Esophagus squamous epithelium (tissue), 5 donors: ENCODE measurements at places on chromosomes 16 and 17.

DNA sequence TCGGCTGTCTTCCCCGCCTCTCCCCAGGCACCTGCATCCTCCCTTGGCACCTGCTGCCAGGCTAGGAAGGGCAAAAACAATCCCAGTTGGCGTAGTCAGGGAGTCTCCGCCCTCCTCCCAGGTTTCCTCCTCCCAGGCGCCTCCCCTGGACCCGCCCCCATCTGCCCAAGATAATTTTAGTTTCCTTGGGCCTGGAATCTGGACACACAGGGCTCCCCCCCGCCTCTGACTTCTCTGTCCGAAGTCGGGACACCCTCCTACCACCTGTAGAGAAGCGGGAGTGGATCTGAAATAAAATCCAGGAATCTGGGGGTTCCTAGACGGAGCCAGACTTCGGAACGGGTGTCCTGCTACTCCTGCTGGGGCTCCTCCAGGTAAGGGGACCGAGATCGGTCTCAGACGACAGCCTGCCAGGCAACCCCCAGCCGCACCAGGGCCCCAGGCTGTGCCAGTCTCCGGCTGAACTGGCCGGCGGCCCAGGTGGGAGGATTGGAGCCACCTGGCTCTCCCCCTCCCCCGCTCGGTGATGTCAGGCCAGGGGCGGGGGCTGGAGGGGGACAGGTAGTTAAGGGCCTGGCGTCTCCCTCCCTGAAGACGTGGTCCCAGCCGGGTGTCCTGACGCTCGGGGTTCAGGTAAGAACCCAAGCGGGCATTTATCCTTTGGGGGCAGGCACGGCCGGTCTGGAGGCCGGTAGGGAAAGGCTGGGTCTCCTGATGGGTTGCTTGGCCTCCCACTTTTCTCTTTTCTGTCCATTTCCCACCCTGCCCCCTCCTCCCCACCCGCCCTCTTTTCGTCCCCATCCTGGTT lies at the start of gene GRB7:
Gene GRB7, plus strand, starts transcription at position 179 of the 808 bp plus-strand sequence. CDS start 4,364 bp downstream, outside the sequence.
- DNase-seq = no peak

DNA sequence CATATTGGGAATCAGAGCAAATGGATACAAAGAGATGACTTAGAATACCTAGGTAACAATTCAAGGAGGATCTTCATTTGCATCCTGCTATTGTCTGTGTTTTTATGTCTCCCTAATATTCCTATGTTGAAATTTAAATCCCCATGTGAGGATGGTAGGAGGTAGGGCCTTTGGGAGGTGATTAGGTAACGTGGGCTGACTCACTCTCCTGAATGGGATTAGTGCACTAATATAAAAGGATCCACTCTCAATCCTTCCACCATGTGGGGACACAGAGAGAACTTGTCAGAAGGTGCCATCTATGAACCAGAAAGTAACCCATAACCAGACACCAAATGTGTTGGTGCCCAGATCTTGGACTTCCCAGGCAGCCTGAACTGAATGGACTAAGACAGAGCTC lies 83.4 kb downstream of the CDH8 start:
- no peak for DNase-seq

- DNase-seq = no peak
These were observed 11.5 kb upstream of the FOXJ1 start for GRCh38 chr17:76152591-76152990.

DNA sequence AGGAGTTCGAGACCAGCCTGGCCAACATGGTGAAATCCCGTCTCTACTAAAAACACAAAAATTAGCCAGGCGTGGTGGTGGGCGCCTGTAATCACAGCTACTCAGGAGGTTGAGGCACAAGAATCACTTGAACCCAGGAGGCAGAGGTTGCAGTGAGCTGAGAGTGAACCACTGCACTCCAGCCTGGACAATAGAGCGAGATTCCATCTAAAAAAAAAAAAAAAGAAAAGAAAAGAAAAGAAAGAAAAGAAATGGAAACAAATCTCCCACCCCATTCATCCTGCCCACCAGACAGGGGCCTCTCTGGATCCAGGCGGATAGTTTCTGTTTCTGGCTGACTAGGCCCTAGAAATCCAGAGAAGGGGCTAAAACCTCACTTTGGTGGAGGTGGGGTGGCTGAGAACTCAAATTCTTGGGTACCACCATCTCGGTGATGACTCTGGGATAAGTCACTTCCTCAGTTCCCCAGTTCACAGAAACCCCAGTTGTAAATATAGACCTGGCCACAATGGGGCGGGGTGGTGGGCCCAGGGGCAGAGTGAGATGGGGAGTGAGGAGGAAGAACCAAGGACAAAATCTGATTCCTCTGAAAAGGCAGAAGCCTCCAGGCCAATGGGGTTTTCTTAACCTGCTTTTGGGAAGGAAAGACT lies 22.2 kb downstream of the SOCS1 start:
- DNase-seq = no peak

GRCh38 chr17:41556306-41556705 lies 15.6 kb downstream of the KRT9 start:
- no peak for DNase-seq

GRCh38 chr17:74987909-74988711 lies 678 bp downstream of the CDR2L start:
- no peak for DNase-seq

DNA sequence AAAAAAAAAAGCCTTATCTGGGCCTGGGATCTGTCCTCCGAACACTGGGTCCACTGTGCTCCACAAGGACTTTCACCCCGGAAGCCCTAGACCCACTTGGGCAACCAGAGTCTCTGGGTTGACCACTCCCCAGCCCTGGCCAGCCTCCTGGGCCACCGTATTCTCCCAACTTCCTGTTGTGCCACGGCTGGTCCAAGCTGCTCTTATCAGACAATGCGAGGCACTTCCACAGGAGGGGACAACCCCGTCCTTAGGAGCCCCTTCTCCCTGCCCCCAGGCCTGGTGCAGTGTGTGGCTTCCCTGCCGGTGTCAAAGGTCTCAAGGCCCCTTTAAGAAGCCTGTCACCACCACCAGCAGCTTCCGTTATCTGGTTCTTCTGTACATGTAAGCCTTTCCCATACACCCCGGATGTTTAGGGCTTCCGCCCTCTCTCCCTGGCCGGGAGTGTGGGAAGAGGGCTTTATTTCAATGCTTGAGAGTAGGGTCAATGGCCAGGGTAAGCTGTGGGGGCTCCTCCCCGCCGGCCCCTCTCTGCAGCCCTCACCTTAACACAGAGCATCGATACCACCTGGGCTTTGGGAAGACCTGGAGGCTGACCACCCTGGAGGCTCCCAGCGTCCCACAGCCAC lies 313.0 kb downstream of the SEC14L1 start:
- DNase-seq = no peak

GRCh38 chr17:31472137-31472536 lies 80.7 kb downstream of the RAB11FIP4 start:
- DNase-seq = no peak

DNA sequence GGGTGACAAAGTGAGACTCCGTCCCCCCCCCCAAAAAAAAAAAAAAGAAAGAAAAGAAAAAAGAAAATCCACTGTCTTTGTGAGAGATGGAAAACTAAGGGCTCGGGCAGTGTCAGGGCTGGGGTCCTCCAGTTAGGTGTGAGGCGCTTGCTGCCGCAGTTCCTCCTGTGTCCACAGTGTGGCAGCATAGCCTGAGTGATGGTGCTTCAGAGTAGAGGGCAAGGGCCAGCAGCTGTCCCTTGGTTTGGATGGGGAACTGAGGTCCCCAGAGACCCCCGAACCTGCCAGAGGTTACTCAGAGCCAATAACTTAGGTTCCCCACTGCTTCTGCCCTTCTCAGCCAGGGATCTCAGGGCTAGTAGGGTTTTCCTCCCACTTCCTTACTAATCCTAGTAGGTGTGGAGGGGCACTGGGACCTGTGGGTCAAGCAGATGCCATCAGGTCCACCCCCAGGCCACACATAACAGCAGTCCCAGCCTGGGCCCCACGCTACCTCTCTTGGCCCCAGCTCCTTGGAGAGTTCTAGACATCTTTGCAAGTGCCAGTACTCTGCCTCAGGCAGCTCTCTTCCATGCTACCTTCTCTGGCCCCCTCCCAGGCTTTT lies 7.9 kb upstream of the LLGL1 start:
- no peak for DNase-seq

DNA sequence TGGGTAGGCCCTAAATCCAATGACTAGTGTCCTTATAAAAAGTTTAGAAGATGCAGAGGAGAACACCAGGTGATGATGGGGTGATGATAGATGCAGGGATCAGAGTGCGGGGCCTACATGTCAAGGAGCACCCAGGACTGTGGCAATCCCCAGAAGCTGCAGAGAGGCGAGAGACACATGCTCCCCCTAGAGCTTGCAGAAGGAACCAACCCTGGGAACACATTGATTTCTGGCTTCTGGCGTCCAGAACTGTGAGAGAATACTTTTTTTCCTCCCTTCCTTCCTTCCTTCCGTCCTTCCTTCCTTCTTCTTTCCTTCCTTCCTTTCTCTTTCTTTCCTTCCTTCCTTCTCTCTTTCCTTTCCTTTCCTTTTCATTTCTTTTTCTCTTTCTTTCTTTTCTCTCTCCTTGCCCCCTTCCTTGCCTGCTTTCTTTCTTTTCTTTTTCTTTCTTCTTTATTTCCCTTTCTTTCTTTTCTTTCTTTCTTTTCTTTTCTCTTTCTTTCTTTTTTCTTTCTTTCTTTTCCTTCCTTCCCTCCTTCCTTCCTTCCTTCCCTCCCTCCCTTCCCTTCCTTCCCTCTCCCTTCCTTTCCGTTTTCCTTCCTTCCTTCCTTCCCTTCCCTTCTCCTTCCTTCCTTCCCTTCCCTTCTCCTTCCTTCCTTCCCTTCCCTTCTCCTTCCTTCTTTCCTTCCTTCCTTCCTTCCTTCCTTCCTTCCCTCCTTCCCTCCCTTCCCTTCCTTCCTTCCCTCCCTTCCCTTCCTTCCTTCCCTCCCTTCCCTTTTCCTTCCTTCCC lies 134.3 kb downstream of the HAPSTR1 start:
- no peak for DNase-seq

DNA sequence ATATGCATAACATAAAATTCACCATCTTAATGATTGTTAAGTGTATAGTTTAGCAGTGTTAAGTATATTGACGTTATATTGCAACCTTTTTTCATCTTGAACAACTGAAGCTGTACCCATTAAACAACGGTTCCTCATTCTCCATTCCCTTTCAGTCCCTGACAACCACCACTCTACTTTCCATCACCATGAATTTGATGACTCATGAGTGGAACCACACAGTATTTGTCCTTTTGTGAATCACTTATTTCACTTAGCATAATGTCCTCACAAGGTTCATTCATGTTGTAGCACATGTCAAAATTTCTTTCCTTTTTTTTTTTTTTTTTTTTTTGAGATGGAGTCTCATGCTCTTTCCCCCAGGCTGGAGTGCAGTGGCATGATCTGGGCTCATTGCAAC lies 46.0 kb downstream of the HOXB1 start:
- no peak for DNase-seq

DNA sequence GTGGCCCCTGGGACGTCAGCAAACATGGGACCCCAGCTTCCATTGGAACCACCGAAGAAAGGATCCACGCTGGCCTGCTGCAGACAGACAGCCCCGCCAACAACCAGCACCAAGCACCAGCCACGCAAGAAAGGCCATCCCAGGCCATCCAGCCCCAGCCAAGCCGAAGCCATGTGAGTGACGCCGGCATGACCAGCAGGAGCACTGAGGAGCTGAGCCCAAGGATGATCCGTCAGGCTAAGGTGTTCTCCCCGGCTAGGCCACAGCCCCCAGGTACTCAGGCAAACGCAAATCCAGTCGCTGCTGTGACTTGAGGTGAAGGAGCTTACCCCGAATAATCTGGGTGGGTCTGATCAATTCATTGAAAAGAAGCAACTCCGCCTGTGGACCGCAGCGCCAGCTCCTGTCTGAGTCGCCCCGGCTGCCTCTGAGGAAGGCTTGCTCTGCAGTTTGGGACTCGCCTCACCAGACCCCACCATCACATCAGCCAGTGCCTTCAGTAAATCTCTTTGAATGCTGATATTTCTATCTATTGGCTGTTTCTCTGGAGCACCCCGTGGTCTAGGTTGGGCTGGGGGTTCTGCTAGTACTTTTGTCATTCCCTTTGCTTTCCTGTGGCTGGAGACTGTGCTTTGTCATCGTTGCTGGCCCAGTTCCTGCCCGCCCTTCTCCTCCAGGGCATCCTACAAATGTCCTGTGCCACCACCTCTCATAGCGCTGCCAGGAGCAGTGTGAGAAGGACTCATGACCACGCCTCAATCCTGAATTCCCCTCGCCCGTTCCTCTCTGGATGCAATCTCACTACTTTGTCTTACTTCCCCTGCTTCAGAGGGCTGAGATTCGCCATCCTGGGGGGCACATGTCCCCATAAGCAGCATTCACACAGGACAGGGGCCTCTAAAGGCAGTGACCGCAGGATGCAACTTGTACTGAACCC lies 8.1 kb upstream of the CBX2 start:
- no peak for DNase-seq

DNA sequence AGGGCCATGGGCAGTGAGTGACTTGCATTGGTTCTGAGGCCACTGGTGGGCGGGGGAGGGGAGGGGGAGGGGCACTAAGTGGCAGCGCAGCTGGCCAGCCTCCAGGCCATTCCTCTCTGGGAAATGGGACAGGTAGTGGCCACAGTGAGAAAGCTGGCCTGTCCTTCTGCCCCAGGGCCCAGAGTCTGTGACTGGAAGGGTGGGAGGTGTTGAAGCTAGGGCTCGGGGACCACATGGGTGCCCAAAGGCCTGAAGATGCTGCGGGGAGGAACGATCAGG lies 375 bp upstream of the ALOX12B start:
- DNase-seq = no peak

DNA sequence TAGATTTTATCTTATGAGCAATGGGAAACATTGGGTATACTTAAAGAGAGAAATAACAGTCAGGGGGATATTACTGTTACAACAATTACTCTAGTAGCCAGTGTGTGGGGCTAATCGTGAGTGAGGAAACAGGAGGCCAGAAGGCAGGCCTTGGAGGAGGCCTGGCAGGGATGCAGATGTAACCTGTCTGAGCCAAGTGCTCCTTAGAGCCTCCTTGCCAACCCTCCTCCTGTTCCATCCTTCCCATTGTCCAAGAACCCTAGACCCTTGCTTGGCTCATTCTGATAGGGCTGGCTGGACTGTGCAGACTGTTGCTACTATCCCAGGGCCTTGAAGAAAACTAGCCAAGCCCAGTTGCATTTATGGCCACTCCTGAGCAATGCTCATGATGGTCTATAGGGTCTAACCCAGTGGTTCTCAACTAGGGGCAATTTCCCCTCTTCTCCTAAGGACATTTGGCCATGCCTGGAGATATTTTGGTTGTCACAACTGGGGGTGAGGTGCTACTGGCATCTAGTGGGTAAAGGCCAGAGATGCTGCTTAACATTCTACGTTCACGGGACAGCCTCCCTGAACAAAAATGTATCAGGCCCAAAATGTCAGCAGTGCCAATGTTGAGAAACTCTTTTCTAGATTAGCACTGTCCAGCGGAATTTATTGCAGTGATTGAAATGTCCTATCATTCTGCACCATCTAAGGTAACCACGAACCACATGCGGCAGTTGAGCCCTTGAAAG lies 24.4 kb upstream of the WSCD1 start:
- no peak for DNase-seq

DNA sequence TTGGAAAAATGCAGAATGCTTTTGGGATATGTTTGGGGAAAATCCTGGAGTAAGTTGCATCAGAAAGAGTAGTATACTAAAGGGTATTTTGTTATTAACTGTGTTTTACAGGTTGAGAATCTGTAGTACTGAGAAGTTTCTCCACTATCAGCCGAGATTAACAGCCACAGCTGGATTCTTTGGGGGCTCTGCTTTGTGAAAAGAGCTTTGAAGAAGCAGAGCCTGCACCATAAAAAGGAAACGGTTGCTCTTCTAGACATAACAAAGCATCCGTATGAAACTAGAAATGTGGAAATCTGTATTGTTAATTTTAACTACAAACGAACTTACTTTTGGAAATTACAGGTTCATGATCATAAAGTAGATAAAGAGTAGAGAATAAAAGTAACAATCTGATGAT lies 5.3 kb downstream of the NLK start:
- no peak for DNase-seq
